Ecto neural progenitor cell (in vitro differentiated cells): ENCODE measurements at places on chromosomes 16 and 17.
A peak's percentile ranks its signal among the peaks of the same experiment; 100 is the strongest.

- DNase-seq, result no peak
These were observed 89.5 kb downstream of the VAT1L start for GRCh38 chr16:77877712-77878347.

- no peak for DNase-seq
These were observed 106.7 kb upstream of the FOXF1 start for GRCh38 chr16:86403541-86404163.

- DNase-seq, result no peak
These were observed 3.1 kb upstream of the BAIAP2 start for GRCh38 chr17:81031566-81032550.

DNA sequence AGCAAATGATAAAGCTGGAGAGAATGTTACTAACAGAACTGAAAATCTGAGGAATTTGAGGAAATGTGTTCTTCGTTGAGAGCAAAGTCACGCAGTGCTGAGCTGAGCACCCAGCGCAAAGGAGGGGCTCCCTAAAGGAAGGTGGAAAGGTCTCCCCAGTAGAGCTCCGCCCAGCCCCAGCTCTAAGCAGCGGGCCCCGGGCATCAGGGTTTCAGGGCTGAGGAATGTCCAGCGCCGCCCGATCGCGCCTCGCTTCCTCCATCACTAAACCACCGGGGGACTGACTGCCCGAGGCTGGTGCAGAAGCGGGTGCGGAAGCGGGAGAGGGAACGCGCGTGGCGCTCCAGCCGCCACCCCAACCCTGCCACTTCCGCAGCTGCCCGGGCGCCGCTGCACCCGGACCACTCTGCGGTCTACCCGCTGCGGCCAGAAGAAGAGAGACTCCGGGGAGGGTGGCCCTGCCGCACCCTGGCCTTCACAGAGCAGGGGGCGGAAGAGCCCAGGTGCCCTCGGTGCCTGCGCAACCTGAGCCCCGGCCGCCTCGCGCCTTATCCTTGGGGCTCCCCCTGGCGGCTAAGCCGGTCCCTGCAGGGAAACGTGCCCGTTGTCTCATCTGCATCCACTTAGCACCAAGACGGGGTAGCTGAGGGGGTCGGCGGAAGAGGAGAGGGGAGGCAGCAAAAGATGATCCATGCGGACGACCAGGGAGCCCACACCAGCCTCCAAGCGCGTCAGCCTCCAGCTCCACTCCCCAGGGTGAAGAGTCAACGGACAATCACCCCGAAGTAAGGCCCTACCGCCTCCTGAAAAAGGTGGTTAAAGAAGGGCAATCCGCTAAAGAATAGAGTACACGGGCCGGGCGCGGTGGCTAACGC is 12.4 kb upstream of the GUCY2D start:
- DNase-seq, result peak; percentile 96

GRCh38 chr17:79050551-79050950 is 24.1 kb upstream of the ENGASE start:
- DNase-seq, result no peak

- no peak for DNase-seq
These were observed 10.3 kb downstream of the NSMCE1 start for GRCh38 chr16:27258241-27258734.

GRCh38 chr16:67156143-67156844 is 3.4 kb downstream of the TRADD start:
- DNase-seq, result no peak

DNA sequence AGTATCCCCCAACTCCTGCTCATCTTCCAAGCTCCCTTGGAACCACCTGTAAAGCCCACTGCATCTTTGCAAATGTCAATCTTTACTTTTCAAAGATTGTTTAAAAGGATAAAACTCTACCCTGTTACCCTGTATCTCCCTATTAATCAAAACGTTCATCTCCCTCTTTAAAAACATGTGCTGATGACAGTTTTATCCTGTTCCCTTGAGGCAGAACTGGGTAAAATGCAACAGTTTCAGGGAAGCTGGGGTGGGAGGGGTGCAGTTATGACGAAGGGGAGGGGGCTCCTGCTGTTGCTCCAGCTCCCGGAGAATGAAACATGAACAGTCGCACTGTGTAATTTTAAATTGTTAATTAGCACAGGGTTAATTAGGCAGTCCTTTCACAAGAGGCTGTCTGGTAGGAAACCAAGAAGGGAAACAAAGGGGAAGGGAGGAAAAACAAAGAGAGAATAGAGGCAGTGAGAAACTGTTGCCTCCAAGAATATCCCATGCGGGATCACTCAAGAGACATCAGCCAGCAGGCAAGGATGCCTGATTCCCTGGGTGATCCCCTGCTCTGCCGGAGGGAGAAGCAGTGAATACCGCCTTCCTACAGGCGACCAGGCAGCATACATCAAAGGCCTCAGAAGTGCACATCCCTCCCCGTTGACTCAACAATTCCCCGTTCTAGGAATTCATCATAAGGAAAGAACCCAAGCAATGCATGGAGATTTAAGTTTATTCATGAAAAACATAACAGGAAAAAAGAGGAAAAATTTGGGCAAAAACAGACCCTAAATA is 84.2 kb downstream of the ZFHX3 start:
- DNase-seq, result no peak

DNA sequence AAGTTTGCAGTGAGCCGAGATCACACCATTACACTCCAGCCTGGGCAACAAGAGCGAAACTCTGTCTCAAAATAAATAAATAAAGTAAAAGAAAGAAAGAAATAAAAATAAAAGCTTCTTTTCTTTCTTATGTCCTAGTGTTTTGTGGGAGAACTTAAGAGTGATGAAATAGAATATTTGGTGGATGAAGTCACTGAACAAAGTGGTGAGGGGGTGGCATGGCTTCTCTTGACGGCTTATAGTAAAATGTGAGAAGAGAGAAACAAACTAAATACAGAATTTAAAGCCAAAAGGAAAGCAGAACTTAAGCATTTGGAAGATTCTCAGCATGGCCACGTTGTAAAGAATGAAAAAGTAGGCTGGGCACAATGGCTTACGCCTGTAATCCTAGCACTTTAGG is 15.3 kb downstream of the SGF29 start:
- no peak for DNase-seq

DNA sequence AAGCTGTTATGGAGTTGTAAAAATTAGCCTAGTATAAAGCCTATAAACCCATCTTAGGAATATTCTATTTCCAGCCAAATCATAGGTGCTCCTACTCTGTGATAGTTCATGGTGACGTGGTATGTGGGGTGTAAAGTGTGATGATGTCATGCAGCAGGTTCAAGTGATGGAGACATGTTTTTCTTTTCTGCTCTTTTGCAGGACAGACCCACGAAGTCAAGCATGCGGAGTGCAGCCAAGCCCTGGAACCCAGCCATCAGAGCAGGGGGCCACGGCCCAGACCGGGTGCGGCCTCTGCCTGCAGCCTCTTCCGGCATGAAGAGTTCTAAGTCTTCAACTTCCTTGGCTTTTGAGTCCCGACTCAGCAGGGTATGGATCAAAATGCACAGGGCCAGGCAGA is 87.3 kb downstream of the SPECC1 start:
- DNase-seq, result no peak

- DNase-seq, result no peak
These were observed 26.1 kb downstream of the GPR142 start for GRCh38 chr17:74393346-74393942.

DNA sequence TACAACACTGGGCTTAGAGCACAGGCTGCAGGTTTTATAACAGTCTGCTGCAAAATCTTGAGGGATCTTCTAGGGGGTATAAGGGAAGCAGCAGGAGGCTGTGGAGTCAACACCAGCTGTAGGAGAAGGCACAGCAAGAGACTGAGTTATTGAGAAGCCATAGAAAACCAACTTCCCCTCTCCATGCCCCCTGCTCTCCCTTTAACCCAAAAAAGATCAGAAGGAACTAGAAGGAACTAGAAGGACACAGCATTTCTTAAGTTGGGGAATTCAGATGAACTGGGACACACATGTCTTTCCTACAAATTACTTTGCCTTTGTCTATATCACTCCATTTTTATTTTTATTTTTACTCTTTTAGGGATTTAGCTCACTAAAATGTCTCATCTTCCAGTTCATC is 6.2 kb upstream of the CCL18 start:
- DNase-seq, result no peak

- DNase-seq, result no peak
These were observed 1080.1 kb upstream of the RBFOX1 start for GRCh38 chr16:6252541-6252940.

DNA sequence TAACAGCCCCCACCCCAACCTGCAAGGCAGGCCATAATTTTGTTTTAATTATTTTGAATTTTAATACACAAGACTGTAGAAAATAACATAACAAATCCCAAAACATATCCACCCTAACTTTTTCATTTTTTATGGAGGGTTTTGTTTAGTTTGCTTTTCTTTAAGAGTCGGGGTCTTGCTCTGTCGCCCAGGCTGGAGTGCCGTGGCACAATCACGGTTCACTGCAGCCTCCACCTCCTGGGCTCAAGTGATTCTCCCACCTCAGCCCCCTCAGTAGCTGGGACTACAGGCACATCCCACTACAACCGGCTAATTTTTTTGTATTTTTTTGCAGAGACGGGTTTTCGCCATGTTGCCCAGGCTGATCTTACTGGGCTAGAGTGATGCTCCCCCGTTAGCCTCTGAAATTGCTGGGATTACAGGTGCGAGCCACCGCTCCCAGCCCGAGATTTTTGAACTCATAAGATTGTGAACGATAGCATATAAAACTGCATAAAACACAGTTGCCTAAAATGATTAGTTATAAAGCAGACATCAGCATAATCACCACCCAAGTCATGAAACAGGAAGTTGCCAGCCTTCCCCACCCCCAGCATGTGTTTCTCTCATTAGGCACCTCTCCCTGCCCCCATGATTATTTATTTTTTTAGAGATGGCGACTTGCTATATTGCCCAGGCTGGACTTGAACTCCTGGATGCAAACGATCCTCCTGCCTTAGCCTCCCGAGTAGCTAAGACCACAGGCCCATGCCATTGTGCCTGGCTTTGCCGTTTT is 13.6 kb upstream of the DOC2B start:
- no peak for DNase-seq

DNA sequence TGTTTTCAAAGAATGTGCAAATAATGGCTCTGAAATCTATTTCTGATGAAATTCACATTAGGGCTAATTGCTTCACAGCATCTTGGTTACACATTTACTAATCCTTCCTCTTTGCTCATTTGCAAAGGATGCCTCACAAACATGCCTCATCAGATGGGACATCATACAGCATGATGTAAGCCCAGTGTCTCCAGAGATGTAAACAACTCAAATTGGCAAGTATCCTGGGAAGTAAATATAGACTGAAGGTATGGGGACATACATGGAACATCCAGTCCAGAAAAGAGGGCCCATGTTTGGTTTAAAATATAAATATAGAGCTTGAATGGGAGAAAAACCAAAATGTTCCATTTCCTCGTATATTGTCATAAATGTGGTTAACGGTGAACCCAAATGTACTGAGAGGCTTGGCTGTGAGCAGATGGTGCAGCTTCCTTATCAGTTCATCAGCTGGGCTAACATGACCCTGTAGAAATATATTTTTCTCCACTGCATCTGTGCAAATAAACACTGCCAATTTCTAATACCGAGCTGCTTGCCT is 142.9 kb upstream of the NUDT7 start:
- DNase-seq, result no peak

GRCh38 chr17:66835476-66835875 is 559 bp downstream of the CACNG5 start:
- no peak for DNase-seq

DNA sequence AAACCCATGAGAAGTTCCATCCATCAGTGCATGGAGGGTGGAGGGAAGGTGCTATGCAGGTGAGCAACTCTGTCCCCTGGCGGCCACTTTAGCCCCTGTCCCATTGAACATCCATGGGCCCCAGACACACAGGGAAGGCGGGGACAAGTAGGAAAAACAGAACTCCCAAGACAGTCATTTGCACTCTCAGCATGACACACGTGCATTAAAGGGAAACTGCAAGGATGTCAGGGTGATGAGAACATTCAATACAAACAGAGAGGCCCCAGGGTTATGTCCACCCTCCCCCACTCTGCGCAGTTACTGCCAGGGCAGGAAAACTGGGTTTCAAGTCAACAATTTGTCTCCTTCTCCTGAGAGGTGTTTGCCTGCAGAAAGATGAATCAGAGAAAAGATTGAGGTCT is 44.0 kb upstream of the AKTIP start:
- no peak for DNase-seq

GRCh38 chr16:20952139-20952920 is 51.8 kb downstream of the LYRM1 start:
- no peak for DNase-seq

DNA sequence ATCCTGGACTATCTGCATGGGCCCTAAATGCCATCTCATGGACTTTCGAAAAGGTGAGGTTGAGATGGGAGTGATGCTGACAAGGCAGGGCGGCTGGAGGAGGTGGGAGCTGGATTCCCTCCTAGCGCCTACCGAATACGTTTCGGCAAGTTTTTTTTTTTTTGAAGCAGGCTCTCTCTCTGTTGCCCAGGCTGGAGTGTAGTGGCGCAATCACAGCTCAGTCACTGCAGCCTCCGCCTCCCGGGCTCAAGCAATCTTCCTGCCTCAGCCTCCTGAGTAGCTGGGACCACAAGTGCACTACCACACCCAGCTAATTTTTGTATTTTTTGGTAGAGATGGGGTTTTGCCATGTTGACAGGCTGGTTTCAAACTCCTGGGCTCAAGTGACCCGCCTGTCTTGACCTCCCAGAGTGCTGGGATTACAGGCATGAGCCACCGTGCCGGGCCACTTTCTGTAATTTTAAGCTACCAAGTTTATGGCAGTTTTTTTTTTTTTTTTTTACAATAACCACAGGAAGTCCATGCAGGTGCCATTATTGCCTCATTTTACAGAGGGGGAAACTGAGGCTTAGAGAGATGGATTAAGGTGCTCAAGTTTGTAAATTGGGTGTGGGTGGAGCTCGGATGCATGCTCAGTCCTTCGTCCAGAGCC is 246.4 kb downstream of the PRKCA start:
- DNase-seq, result peak; percentile 44

DNA sequence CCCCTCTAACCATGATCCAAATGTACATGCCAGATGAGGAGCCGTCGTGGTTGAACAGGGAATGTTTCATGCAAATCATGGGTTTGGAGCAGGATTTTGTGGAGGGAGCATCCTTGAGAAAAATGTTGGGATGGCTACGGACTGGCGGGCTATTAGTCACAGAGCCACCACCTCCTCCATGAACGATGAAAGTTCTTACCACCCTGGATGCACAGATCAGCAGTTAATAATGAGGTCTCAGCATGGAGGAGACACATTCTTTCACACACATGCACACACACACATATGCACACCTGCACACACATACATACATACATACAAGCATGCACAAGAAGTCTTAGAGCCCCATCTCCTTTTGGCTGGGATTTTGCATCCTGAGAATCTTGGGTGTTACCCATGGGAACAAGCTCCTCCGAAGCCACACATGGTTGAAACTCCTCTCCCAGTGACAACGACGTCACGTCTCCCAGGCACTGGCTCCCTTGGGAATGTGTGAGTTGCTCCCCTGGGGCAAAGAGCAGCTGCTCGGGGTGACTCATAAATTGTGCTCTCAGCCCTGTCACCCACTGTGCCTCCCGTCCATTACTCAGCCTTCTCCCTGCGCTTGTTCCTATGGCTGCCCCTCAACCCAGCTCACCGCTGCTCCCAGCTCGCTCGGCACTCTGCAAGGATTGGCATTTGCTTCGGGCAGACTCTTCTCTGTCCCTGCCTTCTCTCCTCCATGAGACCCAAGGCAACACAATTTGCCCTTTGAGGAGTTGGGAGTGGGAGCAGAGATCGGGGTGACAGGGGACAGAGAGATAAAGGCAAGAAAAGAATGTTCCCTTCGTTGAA is 344.6 kb downstream of the SOX9 start:
- no peak for DNase-seq

- DNase-seq, result peak; percentile 91
These were observed 3.7 kb upstream of the CNP start for GRCh38 chr17:41962768-41963434.

GRCh38 chr17:36632916-36633771 is 31.8 kb downstream of the MRM1 start:
- DNase-seq, result no peak
